ENCODE measurements at places on chromosomes 12 and 14.

DNA sequence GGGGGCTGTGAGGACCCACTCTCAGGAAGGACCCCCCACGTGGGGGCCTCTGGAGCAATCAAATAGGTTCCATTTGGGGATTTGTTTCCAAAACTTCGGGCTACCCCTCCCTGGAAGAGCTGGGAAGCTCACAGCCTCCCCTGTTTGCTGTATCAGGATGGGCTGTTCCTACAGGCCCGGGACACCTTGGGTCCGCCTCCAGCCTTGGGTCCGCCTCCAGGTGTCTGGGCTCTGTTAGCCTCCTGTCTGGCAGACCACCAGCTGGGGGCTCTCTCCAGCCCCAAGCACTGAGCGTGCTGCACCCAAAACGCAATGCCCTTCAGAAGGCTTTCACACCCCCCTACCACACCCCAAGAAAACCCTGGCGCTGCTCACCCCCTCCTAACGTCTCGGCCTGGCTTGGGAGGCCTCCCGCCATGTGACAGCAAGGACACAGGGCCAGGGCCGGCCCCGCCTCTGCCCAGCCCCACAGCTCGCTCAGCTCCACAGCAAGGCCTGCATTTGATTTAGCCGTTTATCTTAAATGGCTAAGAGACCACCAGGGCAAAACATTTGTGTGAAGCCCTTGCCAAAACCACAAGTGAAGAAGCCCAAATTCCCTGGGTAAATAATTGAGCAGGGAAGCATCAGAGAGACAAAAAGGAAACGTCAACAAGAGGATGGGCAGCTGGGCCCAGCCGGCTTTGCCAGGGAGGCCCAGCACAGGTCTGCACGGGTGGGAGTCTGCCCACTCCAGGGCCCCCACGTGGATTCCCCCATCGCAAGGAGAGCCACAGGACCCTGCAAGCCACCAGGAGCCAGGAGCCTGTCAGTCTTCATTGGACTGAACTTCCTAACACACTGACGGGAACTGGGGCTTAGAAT, 39.9 kb downstream of the BCL11B start:
- DNase-seq = peak; percentile 36

GRCh38 chr12:105355752-105356151, 25.3 kb downstream of the C12orf75 start:
- no peak for DNase-seq

- DNase-seq = no peak
Observed at GRCh38 chr14:103088921-103089320, 4.9 kb downstream of the LBHD2 start.

DNA sequence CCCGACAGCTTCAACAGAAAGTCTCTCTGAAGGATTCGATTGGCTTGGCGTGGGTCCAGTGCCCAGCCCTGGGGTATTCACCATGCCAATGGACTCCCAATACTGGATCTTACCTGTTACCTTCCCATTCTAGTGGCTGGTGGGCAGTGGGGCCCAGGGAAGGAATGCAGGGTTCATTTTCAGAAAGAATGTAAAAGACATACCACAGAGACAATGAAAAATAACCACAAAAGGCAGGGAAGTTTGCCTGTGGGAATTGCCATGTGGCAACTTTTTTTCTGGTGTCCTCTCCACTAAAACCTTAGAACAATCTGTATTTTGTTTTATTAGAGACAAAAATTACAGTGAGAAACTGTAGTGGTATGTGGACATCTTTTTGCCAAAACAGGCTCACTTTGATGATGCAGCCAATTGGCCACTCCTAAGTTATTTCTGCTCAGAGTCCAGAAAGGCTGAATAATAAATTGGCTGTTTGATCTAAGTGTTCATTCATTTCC, 55.2 kb downstream of the PTGER2 start:
- DNase-seq = no peak

DNA sequence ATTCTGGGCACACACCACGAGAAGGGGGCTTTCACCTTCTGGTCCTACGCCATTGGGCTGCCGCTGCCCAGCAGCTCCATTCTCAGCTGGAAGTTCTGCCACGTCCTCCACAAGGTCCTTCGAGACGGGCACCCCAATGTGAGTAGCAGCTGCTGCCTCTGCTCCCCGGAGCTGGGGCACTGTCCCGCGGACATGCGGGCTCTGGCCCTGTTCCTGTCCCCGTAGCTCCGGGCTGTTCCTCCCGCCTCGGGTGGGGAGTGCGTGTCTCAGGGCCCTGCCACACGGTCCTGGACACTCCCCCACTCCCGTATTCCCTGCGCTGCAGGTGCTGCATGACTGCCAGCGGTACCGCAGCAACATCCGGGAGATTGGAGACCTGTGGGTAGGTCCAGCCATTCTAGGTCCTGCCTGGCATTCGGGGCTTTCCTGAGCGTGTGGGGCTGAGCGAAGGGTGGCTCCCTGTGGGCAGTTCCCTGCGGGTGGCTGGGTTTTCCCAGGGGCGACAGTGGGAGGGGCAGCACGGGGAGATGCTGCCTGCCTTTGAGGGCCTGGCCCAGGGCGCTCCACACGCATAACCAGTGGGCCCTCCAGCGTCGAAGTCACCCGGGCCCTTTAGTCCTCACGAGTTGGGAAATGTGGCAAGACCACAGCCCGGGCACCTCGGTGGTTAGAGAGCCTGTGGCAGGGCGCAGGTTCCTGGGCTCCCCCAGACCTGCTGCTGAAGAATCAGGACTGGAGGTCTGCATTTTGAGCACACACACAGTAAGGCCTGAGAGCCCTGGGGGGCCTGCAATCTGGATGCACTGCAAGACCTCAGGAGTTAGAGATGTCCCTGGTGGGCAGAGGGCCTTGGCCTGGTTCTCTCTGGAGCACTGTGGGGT, 13.5 kb downstream of the HIP1R start:
- DNase-seq = no peak
